ENCODE measurements at places on chromosomes 2 and 18.

- no peaks in the 10 kb centered on the region for H3K27me3 ChIP-seq
- no peak for DNase-seq
- no peak overlapping the region for H3K27ac ChIP-seq
- peaks cover 2% of the 10 kb centered on the region for H3K4me1 ChIP-seq
- H3K36me3 ChIP-seq: no peaks in the 10 kb centered on the region
- no peak overlapping the region for H3K4me3 ChIP-seq
These were observed 173.7 kb downstream of the IRS1 start for GRCh38 chr2:226625946-226626345.

DNA sequence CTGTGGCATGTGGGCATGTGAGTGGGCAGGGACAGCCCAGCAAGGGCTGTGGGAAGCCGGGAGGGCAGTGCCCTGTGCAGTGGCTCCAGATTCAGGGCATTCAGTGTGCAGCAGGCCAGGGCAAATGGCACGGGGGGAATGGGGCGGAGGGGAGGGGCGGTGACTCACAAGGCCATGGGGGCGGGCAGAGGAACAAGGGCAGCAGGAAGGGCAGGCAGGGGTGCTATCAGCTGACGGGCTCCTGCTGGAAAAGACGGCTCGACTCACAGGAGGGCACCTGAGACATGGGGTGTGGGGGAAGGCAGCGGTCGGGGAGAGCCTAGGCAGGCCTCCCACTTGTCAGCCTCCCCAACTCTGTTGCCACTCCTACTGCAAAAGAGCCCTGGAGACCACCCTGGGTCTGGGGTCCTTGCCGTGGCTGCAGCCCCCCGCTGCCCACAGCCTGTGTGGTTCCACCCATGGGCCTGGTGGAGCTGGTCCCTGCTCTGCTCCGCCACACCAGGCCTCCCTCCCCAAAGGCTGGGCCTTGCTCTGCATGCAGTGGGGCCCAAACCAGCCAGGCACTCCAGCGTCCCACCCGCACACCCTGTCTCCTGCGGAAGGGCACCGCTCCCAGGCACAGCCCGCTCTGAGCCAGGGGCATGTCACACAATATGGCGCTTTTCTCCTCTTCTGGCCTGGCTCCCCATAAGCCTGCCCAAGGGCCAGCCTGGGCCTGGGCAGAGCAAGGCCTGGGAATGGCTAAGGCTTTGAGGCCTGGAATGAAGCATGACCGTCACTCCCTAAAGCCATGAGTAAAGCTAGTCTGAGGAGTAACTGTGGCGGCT, 25.9 kb downstream of the HS6ST1 start:
- H3K27ac ChIP-seq: no peak overlapping the region
- no peaks in the 10 kb centered on the region for H3K27me3 ChIP-seq
- no peak for DNase-seq
- peaks cover 32% of the 10 kb centered on the region for H3K4me1 ChIP-seq
- no peak overlapping the region for H3K4me3 ChIP-seq

- no peak overlapping the region for H3K27ac ChIP-seq
- H3K4me1 ChIP-seq: no peaks in the 10 kb centered on the region
- H3K27me3 ChIP-seq: no peaks in the 10 kb centered on the region
- H3K36me3 ChIP-seq: no peaks in the 10 kb centered on the region
- no peak for DNase-seq
- H3K4me3 ChIP-seq: no peak overlapping the region
These were observed 52.4 kb downstream of the RELCH start for GRCh38 chr18:62239475-62239874.

GRCh38 chr2:218880102-218880858, at the start of gene WNT10A:
Gene WNT10A, plus strand, starts transcription at chr2:218880852. Its CDS starts 144 bp downstream, at chr2:218880996.
- H3K27me3 ChIP-seq: peaks cover 90% of the 10 kb centered on the region
- no peak for DNase-seq
- H3K4me3 ChIP-seq: peak within 1 kb of the TSS; percentile 3
- no peak within 1 kb of the TSS for H3K27ac ChIP-seq
- peaks cover 10% of the 10 kb centered on the region for H3K4me1 ChIP-seq

GRCh38 chr2:162370931-162371330, 27.0 kb downstream of the GCA start:
- H3K4me3 ChIP-seq: no peak overlapping the region
- H3K4me1 ChIP-seq: no peaks in the 10 kb centered on the region
- no peaks in the 10 kb centered on the region for H3K36me3 ChIP-seq

GRCh38 chr2:174341293-174341994, 6.7 kb downstream of the SP9 start:
- no peak overlapping the region for H3K4me3 ChIP-seq
- peak; percentile 83 for DNase-seq
- peaks cover 42% of the 10 kb centered on the region for H3K4me1 ChIP-seq
- H3K27ac ChIP-seq: no peak overlapping the region
- H3K27me3 ChIP-seq: peaks cover 79% of the 10 kb centered on the region
